Activated T-cell treated with anti-CD3 and anti-CD28 coated beads for 1 hour (primary cell): ENCODE measurements at places on chromosomes 3 and 15.

DNA sequence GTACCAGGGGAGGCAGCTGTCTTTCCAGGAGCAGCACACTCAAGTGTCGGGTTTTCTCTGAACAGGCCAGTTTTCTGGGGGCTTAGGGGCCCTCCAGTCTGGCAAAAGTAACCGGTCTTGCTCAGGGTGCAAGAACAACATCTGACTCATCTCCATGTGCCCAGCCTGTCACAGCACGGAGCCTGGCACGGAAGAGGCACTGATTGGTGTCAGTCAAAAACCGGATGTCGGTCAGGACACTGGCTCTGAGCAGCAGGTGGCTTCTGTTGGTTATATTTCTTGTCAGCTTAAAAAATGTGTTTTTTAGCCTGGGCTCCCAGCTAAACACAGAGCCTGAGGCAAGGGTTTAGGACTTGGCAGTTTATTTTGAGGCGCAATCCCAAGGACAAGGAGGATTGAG, 139.9 kb downstream of the FBLN2 start:
- no peak for DNase-seq

- no peak for DNase-seq
Observed at GRCh38 chr3:183275418-183275817, 22.4 kb downstream of the B3GNT5 start.

GRCh38 chr15:51343466-51343865, 2.0 kb downstream of the GLDN start:
- no peak for DNase-seq

GRCh38 chr15:48590723-48591122, 54.8 kb downstream of the FBN1 start:
- DNase-seq, result no peak

GRCh38 chr3:128787256-128788253, 61.6 kb downstream of the RAB7A start:
- DNase-seq, result no peak
